SK-MEL-5 (cell line): ENCODE measurements at places on chromosomes 12 and 14. TPM values are rescaled to one million over a fixed set of nuclear protein-coding genes. Genes with fewer than 3 reads are reported as not detected.

SLC4A8 gene
- 0.11 TPM in 1 of 2 replicates, not detected in the other for total RNA-seq

ZNF140 gene
- 21.5 and 24.8 TPM in 2 replicates for total RNA-seq

ALKBH1 gene
- total RNA-seq = 13.4 and 16.7 TPM in 2 replicates

PROX2 gene
- not detected in 2 replicates for total RNA-seq

OR4K13 gene
- total RNA-seq = not detected in 2 replicates
